Esophagus squamous epithelium (tissue), 5 donors: ENCODE measurements at places on chromosomes 5 and 9.

DNA sequence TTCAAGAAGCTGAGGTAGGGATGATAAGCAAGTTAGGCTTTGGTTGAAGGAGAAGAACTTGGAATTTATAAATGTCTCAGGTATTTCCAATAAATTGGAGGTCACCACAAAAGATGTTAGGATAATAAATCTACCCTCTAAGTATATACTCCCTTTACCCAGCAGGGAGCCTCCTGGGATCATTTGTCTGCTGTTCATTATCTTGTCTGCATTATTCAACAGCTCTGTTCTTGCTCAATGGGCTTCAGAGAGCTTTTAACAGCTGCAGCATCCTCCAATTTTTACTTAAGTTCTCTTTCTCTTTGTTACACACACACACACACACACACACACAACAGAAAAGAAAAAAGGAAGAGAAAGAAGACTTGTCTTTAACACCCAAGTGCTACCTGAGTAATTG lies 51.7 kb upstream of the VPS13A start:
- DNase-seq = no peak

DNA sequence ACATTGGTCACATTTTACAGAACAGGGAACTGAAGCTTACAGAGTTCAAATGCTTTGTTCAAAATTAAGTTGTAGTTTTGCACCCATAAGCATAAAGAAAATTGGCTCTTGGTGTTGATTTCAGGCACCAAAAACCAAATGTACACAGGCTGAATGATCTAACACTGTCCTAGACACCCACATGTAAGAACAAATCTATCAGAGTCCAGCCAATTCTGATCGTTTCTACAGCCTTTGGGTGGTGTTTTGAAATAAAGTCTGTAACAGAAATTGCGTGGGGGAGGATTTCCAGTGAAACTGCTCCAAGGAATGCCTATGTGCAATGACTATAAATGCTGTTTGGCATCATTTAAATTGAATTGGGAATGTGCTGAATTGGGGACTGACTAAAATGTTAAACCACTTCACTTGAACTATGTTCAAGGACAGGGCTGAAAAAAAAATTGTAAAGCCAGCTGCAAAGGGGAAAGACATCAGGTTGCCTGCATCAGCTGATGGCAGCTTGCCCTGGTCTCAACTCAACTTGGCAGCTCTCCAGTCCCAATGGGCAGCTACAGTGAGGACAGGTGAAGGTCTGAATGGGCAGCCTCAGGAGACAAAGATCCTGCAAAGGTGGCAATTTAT lies 92.2 kb upstream of the TRPC7 start:
- no peak for DNase-seq

DNA sequence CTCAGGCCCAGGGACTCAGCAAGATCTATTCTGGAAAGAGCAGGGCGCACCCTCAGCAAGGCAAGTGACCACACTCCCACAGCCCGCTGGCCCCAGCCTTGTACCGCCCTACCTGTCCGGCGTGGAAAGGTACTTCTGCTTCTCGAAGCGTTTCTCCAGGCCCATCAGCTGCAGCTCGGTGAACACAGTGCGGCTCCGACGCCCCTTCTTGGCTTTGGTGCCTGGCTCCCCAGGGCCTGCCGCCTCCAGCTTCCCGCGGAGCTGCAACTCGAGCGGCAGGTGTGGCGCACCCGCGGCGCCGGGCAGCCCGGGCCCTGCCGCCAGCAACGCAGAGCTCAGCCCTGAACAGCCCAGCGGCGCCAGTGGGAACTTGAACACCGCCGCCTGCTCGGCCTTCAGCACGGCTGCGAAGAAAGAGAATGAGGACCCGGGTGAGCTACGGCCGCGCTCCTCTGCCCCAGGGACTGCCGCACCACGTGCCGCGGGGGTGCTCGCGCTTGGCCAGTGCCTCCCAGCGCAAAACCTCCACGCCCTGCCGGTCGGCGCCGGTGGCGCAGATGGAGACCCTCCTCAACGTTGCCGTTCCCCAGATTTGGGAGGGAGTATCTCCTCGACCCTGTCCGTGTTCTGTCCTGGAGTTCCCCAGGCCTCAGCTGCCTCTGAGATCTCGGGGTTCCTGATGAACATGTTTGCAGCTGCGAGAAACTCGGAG lies 2.2 kb downstream of the BARX1 start:
- no peak for DNase-seq

DNA sequence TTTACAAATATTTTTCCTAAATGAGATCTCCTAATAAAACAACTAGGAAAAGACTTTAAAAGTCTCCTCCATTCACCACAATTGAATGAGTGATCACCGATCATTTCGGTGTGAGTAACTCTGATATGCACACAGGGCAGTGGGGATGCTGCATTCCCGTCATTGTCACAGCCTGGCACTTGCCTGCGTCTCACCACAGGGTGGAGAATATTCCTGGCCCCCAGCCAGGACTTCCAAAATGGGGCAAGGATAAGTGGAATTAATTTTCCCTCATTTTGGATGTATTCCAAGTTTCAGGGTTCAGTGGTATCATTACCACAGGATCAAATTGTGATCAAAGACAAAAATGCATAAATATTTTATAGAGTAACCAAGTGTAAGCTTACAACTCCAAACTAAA lies 107.1 kb downstream of the CTNND2 start:
- DNase-seq = no peak

- no peak for DNase-seq
Observed at GRCh38 chr5:1884678-1885403, 2.1 kb upstream of the IRX4 start.

GRCh38 chr9:132059361-132059760 lies 20.3 kb downstream of the MED27 start:
- no peak for DNase-seq

GRCh38 chr9:4946937-4947336 lies 38.1 kb upstream of the JAK2 start:
- DNase-seq = no peak

DNA sequence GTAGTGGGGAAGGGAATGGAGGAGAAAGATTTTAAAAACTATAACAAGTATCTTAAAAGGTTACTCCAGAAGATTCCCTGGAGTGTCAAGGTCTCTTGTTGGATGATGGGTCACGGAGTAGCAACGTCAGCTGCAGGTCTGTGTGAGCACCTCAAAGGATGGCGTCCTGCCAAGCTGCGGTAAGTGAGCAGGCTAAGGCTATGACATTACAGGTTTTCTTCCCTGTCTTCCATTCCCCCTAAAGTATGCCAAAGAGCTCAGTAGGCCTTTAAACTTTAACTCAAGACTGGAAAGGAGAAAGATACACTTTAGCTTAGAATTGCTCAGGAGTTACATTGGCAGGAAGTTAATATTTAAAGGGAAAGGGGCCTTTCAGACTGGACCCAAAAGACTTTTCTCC lies 17.5 kb downstream of the SPOCK1 start:
- no peak for DNase-seq

DNA sequence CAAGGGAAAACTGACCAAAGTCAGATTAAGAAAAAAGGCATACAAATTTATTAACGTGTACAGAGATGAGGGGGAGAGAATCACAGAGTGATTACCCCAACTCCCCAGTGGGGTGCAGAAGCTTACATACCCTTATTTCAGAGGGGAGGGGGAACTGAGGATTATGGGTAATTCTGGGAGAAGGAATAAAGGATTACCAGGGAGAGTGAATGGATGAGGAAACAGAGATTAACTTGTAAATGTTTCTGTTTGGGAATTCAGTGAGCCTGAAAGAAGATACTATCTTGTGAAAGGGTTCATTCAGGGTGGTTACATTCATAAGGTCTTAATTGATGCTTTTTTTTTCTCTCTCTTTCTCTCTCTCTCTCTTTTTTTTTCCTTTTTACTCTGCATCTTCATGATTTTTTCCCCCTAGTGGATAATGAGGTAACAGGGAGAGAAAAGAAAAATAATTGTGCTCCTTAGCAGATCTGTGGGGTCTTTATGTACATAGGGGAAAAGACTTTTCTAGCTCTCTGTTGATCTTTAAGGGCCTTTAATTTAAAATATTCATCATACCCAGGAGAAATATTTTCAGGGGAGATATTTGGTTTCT lies 49.4 kb downstream of the TARS1 start:
- no peak for DNase-seq

DNA sequence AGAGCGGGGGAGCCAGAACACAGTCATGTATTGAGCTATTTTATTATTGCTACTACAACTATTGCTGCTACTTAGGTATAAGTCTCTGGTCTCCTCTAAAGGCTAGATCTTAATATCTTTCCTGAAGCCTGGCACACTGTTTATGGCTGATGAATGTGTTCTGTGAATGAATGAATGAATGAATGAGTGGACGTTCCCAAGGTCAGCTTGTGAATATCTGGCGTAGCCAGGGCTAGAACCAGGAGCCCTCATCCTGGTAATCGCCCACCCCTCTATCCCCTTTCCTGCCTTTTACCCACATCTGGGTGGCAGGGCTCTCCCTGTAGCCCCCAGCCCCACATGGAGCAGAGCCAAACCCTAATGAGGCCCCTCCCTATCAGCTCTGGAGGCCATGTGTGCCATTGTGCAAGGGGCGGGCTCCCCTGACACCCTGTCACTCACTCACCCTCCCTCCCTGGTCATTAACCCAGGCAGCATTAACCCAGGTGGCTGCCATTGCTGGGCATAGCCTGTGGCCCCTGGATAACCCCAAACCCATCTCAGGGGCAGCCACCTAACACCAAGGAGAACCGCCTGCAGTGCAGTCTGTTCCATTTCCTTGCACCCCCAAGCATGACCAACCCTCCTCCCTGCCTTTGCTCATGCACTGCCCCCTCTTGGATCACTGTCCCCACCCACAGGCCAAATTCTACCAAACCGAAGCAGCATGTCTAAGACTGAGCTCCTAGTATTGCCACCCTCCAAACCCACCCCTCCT lies 2.0 kb upstream of the AKNA start:
- no peak for DNase-seq

DNA sequence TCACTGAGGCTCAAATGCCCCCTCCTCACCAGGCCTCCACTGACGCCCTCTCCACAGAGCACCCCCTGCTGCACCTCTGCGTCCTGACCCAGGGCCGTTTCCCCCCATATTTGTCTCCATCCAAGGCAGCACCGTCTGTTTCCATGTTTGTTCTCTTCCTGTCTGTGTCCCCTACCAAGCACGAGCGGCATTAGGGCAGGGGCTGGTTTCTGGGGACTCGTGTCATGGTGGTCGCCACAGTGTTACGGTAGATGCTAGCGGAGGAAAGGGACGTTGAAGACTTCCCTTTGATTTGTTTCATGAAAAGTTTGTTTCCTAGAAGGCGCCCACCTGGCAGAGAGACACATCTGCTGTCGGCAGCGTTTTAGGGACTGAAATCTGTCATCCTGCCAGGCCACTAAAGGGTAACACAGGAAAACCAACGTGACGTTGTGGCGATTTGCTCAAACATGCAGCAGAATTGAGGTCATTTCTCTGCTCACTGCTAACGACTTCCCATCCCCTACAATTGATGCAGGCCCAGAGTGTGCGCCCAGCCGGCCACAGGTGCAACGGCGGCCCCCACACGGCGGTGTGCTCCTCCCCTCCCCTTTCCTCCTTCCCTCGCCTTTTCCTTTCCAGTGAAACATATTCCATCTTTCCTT lies 79.3 kb upstream of the IRX4 start:
- DNase-seq = no peak

DNA sequence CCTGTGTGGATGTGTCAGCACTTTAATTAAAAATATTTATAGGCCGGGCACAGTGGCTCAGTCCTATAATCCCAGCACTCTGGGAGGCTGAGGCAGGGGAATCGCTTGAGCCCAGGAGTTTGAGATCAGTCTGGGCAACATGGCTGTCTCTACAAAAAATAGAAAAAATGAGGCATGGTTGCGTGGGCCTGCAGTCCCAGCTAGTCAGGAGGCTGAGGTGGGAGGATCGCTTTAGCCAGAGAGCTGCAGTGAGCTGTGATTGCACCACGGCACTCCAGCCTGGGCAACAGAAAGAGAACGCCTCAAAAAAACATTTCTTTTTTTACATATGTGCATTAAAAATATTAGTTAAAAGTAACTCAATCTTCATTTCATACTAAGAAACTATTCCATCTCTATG lies 6.2 kb downstream of the TBC1D9B start:
- no peak for DNase-seq

- no peak for DNase-seq
Observed at GRCh38 chr5:91022518-91022917, 360.6 kb downstream of the ARRDC3 start.

DNA sequence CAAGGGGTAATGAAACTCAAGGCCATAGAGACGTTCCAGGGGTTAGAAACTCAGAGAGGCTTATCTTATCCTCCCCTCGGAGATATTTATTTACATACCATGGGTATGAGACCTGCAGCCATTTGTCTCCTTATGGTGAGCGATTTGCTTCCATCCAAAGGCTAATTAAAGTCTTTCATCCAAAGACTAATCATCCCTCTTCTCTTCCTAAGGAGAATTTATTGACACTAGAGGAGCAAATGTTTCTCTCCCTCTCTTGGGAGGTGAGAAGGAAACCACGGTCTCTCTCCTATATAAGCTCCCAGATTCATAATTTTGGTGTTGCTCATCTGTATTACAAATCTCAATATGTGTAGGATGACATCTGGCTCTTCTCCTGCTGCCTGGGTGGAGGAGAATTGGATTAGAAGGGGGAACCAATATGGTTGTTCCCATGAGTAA lies 31.0 kb upstream of the RPS23 start:
- no peak for DNase-seq

DNA sequence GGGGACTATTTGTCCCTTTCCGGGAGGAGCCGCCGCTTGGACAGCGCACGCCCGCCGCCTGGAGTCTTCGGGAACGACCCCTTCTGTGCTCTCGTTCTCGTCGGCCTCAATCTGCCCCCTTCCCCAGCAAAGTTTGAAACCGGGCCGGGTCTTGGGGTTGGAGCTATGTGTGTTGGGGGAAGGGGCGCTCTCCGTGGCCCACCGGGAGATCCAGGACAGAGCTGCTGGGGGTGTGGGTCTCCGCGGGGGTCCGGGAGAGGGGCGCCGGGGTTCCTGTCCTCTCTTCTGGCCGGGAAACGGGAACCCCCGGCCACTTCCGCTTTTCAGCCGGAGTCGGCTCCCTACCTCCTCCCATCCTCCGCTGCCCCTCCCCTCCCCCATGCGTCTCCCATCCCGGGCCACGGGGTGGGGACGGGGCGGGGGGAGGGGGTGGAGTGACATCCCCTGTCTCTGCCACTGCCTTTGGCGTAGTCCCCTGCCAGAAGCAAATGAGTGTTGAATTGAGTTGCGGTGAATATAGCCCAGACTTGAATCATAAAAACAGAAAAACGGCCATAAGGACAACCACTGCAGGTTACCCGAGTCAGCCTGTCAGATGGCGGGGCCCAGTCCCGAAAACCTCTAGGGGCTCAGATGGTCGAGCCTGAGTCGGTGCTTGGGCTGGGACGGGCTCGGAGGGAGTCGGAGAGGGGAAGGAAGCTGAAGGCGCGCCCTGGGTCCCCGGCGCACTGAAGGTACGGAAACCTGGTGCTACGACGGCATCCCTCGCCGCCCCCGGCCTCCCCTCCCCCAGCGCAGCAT lies 1.1 kb downstream of the CPLX2 start:
- no peak for DNase-seq
